ENCODE measurements at places on chromosomes 3 and 15. TPM values are rescaled to one million over a fixed set of nuclear protein-coding genes. Genes with fewer than 3 reads are reported as not detected.

The RAB7A gene
- total RNA-seq = 53.6 TPM

The CPB1 gene
- not detected for total RNA-seq

The PLA1A gene
- total RNA-seq = 0.13 TPM

The CHCHD4 gene
- total RNA-seq = 11.0 TPM

The TMEM207 gene
- not detected for total RNA-seq

The CLRN1 gene
- not detected for total RNA-seq

The MFAP1 gene
- total RNA-seq = 18.5 TPM

The GHSR gene
- total RNA-seq = not detected

The GOLGA6B gene
- not detected for total RNA-seq

The CHP1 gene
- 73.2 TPM for total RNA-seq

The GTPBP8 gene
- 45.7 TPM for total RNA-seq
